ENCODE measurements at places on chromosomes 6 and 20.
A peak's percentile ranks its signal among the peaks of the same experiment; 100 is the strongest.

GRCh38 chr20:53037621-53038020, 65.5 kb downstream of the TSHZ2 start:
- DNase-seq = no peak

GRCh38 chr6:82441047-82441855, 77.6 kb downstream of the TPBG start:
- no peak for DNase-seq

DNA sequence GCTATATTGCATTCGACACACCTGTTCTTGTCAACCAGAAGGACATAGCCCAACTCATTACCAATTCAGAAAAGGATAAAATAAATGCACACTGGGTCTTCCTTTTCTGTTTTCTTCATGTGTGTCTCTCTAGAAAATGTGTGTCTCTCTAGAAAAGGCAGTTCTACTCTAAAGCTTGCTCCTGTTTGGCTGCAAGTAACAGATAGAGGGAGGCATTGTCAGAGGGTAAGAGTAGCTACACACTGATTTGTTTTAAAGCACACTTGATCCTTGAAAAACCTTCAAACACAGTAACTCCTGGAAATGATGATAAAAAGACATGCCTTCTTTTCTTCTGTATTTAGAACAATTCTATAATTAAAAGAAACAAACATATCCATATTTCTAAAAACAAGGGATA, 21.3 kb downstream of the GRM1 start:
- DNase-seq = no peak

GRCh38 chr6:139776041-139776440, 401.6 kb upstream of the CITED2 start:
- no peak for DNase-seq

GRCh38 chr6:82066991-82067411, 180.5 kb downstream of the IBTK start:
- peak; percentile 20 for DNase-seq

DNA sequence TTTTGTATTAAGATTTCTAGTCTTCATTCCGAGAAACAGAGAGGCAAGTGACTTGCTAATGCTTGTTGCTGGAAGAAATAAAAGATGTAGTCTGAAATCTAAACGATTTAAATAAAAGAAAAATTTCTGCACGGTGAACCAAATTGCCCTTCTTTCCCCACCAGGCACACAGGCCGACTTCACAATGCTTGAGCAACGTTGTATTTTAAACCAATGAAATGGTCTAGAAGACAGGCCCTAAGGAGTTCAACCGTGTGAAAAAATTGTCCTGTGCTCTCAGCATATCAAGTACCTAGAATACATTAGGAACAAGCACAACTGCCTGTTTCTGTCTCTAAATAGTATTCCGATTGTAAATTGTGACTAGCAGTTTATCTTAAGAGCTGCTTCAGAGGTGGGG, 308.8 kb upstream of the SOX4 start:
- no peak for DNase-seq

GRCh38 chr20:64159711-64160110, 4.5 kb upstream of the MYT1 start:
- DNase-seq = no peak

DNA sequence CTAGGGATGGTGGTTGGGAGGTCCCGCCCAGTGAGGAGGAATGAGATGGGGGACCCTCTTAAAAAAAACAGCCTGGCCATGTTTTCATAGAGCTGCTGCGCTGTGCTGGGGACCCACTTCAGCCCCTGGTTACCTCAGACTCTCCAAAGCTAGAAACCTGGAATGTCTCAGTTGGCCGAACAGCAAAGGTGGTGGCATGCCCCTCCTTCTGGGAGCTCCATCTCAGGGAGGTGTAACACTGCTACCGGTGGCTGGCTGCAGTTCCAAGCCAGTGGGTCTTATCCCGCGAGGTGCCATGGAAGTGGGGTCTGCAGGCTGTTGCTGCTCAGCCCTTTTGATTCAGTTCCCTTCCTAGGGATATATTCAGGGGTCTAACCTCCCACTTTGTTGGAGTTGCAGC, 35.7 kb upstream of the TFB1M start:
- DNase-seq = no peak

- DNase-seq = no peak
Measured at GRCh38 chr6:92962846-92963245, 456.5 kb downstream of the EPHA7 start.

DNA sequence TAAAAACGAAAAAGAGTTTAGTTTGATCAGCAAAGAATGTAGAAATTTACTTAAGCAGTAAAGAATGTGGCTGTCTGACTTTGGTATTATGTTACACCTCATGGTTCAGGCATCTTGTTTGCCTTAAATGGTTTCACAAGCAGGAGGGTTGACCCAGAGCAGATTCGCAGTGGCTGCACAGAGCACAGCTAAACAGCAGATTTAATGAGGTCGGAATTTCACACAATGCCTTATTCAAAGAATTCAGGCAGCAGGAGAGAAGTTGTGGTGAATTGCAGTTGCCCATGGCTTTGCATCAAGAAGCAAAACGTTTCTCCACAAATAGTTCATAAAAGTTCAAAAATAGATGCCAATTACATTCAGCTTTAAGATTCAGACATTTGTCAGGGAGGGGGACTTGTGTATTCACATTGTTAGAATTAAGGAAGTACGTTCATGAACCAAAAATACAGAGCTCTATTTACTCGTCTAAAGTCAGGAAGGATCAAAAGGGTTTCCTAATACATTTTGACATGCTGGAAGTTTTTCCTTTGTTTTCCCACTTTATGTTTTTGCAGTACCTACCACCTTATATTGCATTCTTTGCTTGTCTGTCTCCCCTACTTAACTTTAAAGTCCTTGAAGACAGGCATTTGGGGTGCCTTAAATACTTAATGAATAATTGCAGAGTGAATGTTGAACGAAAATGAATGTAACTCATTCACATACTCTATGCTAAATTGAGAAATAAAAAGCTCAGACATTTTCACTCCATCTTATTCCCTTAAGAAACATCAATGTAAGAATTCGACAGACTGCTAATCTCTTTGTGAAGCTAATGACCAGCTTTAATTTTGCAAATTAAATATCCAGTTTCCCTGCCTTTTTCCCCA, 1163.6 kb upstream of the CITED2 start:
- peak; percentile 96 for DNase-seq

- DNase-seq = no peak
Measured at GRCh38 chr20:9995510-9996272, 39.1 kb upstream of the ANKEF1 start.

GRCh38 chr6:37514837-37515236, 15.1 kb upstream of the CCDC167 start:
- DNase-seq = no peak

DNA sequence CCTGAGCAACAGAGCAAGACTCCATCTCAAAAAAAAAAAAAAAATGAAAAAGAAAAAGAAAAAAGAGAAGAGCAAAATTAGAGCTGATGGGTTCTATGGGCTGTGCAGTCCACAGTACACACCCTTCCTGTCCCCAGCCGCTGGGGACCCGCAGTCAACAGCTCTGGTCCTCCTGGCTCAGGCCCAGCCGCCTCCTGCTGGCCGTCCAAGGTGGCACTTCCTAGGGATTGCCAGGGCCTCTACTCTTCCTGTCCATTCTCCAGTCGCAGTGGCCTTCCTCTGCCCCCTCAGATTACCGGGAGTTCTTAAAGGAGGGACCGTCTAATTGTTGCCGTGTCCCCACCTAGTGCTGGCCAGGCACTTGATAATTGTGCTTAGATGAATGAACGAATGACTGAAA, 41.7 kb downstream of the TMEM242 start:
- DNase-seq = no peak

DNA sequence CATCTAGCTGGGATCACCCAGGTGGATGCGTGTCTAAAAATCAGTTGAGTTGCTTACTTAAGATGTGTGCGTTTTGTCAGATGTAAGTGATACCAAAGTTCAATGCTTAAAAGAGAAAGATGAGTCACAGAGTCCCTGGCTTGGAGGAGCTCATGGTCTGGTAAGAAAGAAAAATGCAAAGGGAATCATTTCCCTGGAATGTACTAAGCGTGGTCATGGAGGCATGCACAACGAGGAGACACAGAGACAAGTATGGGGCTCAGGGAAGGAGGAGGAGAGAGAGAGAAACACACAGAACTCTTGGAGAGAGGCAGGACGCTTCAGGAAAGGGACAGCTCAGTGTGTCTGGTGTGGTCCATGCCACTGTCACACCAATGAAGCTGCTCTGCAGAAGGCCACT, 186.9 kb upstream of the GMDS start:
- DNase-seq = peak; percentile 79

All from fibroblast of villous mesenchyme (primary cell).